WTC11 (cell line): ENCODE measurements at places on chromosomes 13 and 19.
A peak's percentile ranks its signal among the peaks of the same experiment; 100 is the strongest.

DNA sequence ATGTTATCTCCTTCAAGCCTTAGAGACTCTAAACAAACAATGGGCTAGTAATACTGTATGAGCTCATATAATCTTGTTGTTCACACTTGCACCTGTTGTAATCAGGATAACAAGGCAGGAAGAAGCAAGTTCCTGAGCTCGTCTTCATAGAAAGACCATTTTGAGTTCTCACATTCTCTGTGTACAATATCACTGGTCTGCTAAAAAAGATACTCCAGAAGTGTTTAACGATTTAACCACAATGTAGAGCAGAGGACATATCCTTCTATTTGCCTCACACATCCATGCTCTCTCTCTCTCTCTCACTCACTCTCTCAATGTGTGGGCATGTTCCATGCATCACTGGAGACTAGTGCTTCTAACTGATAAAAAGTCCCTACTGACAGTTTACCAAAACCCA lies 122.9 kb downstream of the MIPEP start:
- DNase-seq = no peak

GRCh38 chr13:40442826-40443225 lies 223.6 kb downstream of the FOXO1 start:
- DNase-seq = no peak

- DNase-seq = no peak
These were observed 7.5 kb downstream of the CLASRP start for GRCh38 chr19:45046355-45046754.

GRCh38 chr13:113203507-113204377 lies 4.7 kb downstream of the PCID2 start:
- no peak for DNase-seq

DNA sequence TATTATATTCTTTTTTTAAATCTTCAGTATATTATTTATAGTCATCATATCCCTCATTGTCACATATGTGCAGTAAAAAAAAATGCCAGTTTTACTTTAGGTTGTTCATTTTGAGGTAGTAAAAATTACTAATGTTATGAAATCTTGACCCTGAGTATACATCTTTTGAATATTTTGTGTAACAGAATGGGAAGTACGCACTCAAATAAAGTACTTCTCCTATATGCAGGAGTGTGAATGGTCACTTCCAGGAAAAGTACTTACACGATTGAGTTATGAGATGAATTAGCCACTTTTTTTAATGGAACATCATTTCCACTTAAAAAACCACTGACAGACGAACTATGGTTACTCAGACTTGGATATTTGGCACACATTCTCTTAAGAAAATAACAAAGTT lies 58.5 kb downstream of the C13orf42 start:
- DNase-seq = no peak

DNA sequence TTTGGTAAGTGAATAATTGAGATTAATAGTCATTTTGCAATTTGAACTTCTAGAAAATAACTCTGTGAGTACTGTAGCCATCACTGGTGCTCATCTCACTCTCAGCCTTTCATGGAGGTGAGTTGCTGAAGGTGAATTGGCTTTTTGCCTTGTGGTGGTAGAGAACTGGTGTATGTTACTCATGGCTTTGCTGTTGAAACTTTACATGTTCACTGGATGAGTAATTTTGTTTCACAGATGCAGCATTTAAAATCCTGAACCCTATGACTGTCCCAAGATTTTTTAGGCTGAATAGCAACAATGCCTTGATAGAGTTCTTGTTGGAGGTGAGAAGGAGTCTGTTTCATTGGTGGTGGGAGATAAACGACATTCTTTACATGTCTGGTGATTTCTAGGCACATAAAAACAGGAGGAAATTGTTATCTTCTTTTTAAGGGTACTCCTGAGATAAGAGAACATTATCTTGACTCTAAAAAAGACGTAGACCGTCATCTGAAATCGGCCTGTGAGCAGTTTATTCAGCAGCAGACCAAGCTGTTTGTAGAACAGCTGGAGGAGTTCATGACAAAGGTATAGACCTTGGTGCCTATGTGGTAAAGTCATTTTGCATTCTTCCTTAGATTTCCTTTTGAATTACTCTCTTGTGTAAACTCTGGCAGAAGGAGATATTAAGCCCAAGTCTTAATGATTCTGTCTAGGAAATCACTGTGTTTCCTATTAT lies 53.9 kb downstream of the COG3 start:
- DNase-seq = no peak

DNA sequence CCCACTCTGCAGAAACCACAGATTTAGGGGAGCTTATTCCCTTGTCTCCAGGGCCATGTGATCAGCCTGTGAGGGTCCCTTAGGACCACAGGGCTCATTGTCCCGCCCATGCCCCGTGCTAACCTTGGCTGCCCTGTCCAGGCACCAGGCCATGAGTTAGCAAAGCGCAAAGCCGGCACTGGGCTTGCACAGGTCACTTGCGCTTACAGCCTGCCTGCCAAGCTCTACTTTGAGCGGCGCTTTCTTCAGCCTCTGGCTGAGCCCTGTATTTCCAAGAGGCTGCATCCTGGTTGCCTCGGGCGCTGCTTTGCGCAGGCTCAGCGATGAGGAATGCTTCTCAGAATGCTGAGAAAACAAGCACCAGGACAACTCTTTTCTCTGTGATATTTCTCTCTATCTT lies 188.0 kb downstream of the TDRD3 start:
- peak; percentile 73 for DNase-seq

- DNase-seq = no peak
These were observed 17.0 kb upstream of the SACS start for GRCh38 chr13:23450340-23451046.

- DNase-seq = no peak
These were observed 76.7 kb upstream of the RUBCNL start for GRCh38 chr13:46463719-46464118.
